Fibroblast of gingiva (primary cell): ENCODE measurements at places on chromosomes 5 and 9.

- peak; percentile 6 for DNase-seq
Measured at GRCh38 chr5:159430361-159431012, 100.2 kb upstream of the IL12B start.

GRCh38 chr9:72893437-72893836 is 59.4 kb downstream of the ALDH1A1 start:
- DNase-seq: no peak

DNA sequence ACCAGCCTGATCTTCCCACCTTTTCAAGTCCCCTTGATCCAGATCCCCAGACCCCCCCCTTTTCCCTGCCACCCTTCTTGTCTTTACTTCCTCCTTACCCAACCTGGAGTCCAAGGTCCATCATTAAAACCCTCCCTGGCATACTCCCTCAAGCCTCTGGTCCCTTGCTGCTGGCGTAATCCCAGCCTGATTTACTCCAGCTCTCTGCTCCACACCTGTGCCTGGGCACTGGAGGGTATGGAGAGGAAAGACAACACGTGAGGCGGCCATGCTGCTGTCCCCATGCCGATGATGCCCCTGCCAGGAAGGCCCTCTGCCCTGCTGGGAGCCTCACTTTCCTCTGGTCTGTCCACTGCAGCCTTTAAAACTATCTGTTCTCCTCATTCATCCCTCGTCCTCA is 5.1 kb downstream of the B4GALT7 start:
- no peak for DNase-seq

DNA sequence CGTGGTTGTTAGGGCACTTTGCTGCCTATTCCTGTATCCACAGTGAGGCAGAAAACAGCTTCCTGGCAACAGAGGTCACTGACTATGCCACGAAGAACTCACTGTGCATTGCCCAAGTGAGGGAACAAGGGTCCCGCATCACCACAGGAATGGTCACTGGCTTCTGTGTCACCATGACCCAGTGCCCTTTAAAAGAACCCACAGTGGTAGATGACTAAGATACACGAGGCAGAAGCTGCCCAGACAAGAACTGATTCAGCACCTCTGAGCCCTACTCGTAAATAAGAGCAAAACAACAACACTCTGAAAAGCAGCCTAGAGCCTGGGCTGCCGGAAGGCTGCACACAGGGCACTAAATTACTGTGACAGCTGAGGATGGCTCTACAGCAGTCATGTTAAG is 236.6 kb upstream of the RASEF start:
- DNase-seq: peak; percentile 81

DNA sequence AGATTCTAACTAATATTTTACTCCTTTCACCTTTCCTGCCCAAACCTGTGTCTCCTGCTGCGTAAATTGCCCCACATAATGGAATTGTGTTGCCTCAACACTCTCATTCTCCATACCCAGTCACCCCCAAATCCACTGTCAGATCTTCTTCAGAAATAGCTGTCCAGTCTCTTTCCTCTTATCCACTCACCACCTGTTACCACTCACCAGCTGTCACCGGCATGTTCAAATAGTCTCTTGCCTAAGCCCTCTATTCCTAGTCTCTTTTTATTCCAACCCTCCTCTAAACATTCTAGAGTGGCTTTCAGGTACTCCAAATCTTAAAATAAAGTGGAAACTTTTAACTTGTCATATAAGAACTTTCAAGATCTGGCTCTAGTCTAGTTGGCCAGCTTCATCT is 262.0 kb upstream of the FBXL7 start:
- no peak for DNase-seq

GRCh38 chr5:67234671-67235176 is 38.1 kb upstream of the CD180 start:
- DNase-seq: peak; percentile 54

DNA sequence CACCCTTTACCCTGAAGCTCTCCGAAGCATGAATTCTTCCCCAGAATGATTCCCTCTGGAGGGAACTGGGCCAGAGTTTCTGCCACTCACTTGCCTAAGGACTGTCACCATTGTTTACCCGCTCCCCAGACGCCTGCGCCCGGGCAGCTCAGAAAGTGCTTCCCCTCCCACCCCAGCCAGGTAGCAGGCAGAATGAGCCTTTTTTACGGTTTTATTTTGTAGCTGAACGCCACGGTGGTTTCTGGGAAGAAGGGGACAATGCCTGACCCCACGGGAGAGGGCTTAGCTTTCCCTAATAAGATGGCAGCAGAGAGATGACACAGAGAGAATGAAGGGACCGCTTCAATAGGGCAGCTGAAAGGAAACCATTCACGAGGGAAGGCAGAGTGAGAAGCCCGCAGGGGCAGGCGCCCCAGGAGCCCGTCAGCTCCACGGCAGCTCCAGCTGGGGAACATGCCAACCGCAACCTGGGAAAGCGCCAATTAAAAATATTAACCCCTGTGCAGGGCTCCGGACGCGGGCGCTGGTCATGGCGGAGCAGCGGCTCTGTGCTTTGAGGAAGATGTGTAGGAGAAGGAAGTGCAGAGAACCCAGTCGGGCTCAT is 20.4 kb upstream of the NTNG2 start:
- no peak for DNase-seq

- DNase-seq: no peak
Measured at GRCh38 chr5:143470120-143470519, 66.6 kb upstream of the NR3C1 start.

GRCh38 chr9:131657037-131657377 is 82.9 kb downstream of the RAPGEF1 start:
- DNase-seq: no peak

- DNase-seq: no peak
Measured at GRCh38 chr5:172544371-172545095, 90.2 kb upstream of the SH3PXD2B start.

DNA sequence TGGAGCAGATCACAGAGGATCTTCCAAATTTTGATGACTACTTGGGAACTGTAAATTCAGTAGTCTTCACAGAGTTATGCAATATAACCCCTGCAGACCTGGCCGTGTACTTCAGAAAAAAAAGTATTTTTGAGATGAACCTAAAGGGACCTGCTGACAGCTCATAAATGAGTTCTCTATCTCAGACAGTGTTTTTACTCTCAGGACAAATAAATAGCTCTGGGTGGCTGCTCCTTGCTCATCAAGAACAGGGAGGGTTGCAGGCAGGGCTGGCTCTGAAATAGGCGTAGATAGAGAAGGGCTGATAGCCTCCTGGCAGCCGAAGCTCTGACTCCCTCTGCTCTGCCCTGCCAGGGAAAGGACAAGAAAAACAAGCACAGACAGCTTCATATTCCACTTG is 64.8 kb downstream of the PLAC8L1 start:
- no peak for DNase-seq

DNA sequence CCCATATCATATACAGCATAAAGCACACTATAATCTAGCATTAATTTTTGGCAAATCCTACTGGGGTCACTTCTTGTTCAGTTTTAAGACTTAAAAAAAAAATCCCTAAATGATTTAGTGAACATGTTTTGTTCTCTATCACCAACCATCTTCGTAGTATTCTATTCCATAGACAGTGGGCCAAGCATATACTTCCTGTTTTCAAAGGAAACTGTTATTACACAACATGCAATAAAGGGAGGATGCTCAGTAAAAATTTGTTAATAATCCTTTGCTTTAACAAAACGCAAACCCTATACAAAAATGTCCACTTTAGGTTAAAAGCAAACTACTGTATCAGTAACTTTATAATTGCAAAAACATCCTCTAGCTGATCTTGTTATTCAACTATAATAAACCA is 13.0 kb downstream of the CCNH start:
- DNase-seq: no peak
